ENCODE measurements at places on chromosomes 7 and 10.
A peak's percentile ranks its signal among the peaks of the same experiment; 100 is the strongest.

DNA sequence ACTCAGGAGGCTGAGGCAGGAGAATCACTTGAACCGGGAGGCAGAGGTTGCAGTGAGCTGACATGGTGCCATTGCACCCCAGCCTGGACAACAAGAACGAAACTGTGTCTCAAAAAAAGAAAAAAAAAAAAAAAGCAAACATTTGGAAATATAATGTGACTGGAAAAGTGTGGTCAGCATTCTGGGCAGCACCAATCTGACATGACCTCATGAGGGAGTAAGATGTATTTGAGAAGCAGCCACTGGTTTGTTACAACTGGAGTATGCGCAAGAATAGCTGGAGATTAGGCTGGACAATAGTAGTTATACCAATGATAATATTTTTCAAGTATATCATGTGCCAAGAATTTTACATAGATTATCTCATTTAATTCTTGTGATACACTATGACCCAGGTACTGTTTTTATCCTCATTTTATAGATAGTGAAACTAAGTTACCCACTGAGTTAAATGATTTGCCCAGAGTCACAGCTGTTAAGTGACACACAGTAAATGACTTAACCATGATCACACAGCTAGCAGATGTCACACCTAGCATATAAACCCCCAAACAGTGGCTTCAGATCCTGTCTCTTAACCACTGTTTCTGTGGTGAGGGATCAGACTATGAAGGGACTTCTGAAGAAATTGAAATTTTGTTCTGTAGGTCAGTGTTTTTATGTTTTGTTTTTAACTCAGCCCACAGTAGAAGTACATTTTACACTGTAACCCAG lies 11.1 kb downstream of the MCU start:
- no peaks in the 10 kb centered on the region for H3K27me3 ChIP-seq
- H3K36me3 ChIP-seq, result no peaks in the 10 kb centered on the region
- peak overlapping the region; percentile 76 for H3K27ac ChIP-seq
- no peak overlapping the region for H3K4me3 ChIP-seq
- no peak for DNase-seq
- no peaks in the 10 kb centered on the region for H3K4me1 ChIP-seq

DNA sequence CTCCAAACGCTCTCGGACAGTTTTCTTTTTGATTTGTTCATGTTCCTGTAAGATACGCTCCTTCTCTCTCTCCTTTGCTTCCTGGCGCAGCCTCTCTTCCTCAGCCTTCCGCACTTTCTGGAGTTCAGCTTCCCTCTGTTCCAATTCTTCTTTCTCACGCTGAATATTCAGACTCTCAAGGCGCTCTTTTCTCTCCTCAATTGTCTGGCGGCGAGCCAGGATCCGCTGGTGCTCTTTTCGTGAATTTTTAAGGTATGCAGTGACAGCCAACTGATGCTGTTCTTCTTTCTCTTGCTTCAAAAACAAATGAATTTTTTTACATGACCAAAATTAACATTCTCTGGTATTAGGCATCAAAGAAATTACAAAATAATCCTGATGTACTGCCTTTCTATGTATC lies 22.6 kb downstream of the EIF3A start:
- H3K4me3 ChIP-seq, result no peak overlapping the region
- DNase-seq, result no peak
- H3K36me3 ChIP-seq, result peaks cover 92% of the 10 kb centered on the region
- H3K27me3 ChIP-seq, result no peaks in the 10 kb centered on the region
- H3K4me1 ChIP-seq, result no peaks in the 10 kb centered on the region
- no peak overlapping the region for H3K27ac ChIP-seq

GRCh38 chr7:87445897-87446296 lies 29.6 kb downstream of the ABCB4 start:
- no peak for DNase-seq
- H3K4me1 ChIP-seq, result peaks cover 4% of the 10 kb centered on the region
- H3K27ac ChIP-seq, result no peak overlapping the region
- no peaks in the 10 kb centered on the region for H3K27me3 ChIP-seq

DNA sequence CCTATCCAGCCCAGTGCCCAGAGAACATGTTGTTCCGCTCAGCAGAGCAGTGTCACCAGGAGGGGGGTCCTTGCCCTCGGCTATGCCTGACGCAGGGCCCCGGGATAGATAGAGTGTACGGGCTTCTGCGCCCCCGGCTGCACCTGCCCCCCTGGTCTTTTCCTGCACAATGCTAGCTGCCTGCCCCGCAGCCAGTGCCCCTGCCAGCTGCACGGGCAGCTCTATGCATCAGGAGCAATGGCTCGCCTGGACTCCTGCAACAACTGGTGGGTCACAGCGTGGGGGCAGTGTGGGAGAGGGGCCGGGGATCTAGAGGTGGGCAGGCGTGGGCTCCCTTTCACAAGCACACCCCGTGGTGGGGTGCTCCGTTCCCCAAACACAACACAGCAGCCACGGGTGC lies 31.4 kb upstream of the ZNF862 start:
- H3K27ac ChIP-seq, result no peak overlapping the region
- H3K36me3 ChIP-seq, result no peaks in the 10 kb centered on the region
- no peak for DNase-seq
- no peak overlapping the region for H3K4me3 ChIP-seq
- no peaks in the 10 kb centered on the region for H3K27me3 ChIP-seq

DNA sequence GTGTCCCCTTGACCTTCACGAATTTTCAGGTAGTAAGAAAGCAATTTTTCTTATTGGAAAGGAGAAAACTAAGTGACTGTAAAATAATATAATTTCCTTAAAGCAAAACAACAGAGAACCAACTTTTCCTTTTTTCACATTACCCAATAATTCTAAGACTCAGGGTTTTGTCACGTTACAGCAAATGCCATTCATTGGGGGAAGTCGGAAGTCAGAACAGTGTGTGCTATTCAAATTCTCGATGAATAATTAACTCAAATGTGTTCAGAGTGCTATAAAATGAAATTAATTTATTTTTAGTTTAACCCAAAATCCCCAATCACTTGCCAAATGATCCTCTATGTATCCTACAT lies 40.0 kb downstream of the DIP2C start:
- no peak overlapping the region for H3K27ac ChIP-seq
- H3K4me3 ChIP-seq, result no peak overlapping the region
- no peaks in the 10 kb centered on the region for H3K27me3 ChIP-seq

- no peak overlapping the region for H3K27ac ChIP-seq
- DNase-seq, result no peak
- peaks cover 21% of the 10 kb centered on the region for H3K4me1 ChIP-seq
Measured at GRCh38 chr7:134767520-134768168, 11.8 kb upstream of the CALD1 start.

GRCh38 chr7:154794147-154794780 lies 208.7 kb downstream of the PAXIP1 start:
- peaks cover 15% of the 10 kb centered on the region for H3K27me3 ChIP-seq
- H3K27ac ChIP-seq, result no peak overlapping the region
- DNase-seq, result no peak
- no peak overlapping the region for H3K4me3 ChIP-seq
- H3K4me1 ChIP-seq, result no peaks in the 10 kb centered on the region

- H3K27ac ChIP-seq, result no peak overlapping the region
- H3K36me3 ChIP-seq, result no peaks in the 10 kb centered on the region
- no peak overlapping the region for H3K4me3 ChIP-seq
Measured at GRCh38 chr10:7529638-7530037, 118.8 kb upstream of the SFMBT2 start.

GRCh38 chr10:28291881-28292297 lies 11.0 kb downstream of the MPP7 start:
- no peaks in the 10 kb centered on the region for H3K36me3 ChIP-seq
- H3K27me3 ChIP-seq, result no peaks in the 10 kb centered on the region
- no peak for DNase-seq
- no peak overlapping the region for H3K4me3 ChIP-seq
- peaks cover 40% of the 10 kb centered on the region for H3K4me1 ChIP-seq
- no peak overlapping the region for H3K27ac ChIP-seq

GRCh38 chr10:114151486-114151885 lies 22.5 kb downstream of the CCDC186 start:
- H3K36me3 ChIP-seq, result peaks cover 21% of the 10 kb centered on the region
- H3K4me3 ChIP-seq, result no peak overlapping the region
- no peak for DNase-seq
- H3K27ac ChIP-seq, result no peak overlapping the region
- H3K27me3 ChIP-seq, result no peaks in the 10 kb centered on the region

DNA sequence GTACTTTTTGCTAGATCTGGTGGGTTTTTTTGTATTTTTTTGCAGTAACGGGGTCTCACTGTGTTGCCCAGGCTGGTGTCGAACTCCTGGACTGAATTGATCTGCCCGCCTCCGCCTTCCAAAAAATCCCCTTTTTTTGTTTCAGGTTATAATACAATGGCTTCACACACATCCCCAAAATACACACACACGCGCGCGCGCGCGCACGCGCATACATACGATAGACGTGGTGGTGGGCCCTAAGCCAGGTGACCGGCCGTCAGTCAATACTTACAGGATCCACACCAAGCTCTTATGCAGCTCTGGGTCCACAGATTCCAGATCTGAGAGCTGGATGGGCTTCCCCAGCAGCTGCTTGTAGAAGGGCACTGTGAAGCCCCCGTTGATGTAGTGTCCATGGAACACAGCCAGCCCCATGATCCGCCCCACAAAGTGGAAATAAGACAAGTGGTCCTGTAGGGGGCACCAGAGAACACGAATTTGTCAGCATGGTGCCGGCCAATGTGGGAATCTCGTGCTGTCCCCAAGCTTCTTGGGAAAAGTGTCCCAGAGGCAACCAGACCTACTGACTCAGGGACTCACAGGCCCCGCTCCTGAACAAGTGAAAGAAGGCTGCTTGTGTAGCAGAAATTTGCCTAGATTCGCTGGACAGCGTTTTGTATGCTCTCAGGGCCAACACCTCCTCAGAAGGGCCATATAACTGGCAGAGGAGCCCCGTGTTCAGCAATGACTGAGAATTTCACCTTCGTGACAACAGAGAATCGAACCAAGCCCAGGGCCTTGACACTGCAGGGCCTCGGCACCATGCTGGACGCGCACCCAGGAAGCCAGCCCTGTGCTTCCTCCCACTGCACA lies 103.6 kb downstream of the SMURF1 start:
- H3K4me1 ChIP-seq, result 0 out of 2 replicates have a peak, but pooled peaks cover 3% of the 10 kb centered on the region
- peaks cover 77% of the 10 kb centered on the region for H3K36me3 ChIP-seq
- no peak overlapping the region for H3K4me3 ChIP-seq
- H3K27ac ChIP-seq, result peak overlapping the region; percentile 78
- H3K27me3 ChIP-seq, result no peaks in the 10 kb centered on the region

DNA sequence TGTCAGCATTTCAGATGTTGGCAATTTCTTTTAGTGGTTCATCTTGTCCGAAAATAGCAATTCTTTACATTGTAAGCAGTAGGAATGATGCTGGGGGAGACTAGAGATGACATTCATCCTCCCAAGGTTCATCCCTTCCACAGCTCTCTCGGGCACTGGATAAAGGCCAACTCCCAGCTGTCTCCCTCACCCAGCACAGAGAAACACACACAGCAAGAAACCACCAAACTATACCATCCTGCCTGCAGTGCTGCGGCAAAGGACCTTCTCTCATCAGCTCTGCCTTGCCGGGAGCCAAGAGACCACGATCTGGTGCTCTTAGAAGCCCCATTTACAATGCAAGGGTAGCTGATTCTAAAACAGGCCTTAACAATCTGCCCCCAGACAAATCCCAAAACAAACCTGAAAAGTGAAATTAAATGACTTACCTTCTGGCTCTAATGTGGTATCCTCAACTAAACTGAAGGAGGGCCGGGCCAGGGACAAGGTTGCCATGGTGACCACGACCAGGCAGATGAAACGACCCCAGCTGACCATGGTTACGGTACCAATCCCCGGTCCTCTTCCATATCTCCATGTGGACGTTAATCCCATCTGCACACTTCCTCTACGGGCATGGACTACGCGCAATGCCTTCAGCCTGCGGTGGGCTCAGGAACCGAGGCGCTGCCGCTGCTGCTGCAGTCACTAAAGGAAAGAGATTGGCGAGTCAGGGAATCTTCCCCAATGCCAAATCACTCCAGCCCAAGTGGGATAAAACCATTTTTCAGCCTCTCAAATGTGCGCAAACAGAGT lies 4.8 kb downstream of the FGFR2 start:
- DNase-seq, result no peak
- peaks cover 72% of the 10 kb centered on the region for H3K4me1 ChIP-seq
- peak overlapping the region; percentile 99 for H3K4me3 ChIP-seq
- peaks cover 45% of the 10 kb centered on the region for H3K36me3 ChIP-seq
- H3K27ac ChIP-seq, result peak overlapping the region; percentile 22
- H3K27me3 ChIP-seq, result no peaks in the 10 kb centered on the region

GRCh38 chr7:74115326-74115725 lies 31.7 kb downstream of the LIMK1 start:
- H3K27ac ChIP-seq, result no peak overlapping the region
- peaks cover 34% of the 10 kb centered on the region for H3K36me3 ChIP-seq
- H3K4me3 ChIP-seq, result no peak overlapping the region

DNA sequence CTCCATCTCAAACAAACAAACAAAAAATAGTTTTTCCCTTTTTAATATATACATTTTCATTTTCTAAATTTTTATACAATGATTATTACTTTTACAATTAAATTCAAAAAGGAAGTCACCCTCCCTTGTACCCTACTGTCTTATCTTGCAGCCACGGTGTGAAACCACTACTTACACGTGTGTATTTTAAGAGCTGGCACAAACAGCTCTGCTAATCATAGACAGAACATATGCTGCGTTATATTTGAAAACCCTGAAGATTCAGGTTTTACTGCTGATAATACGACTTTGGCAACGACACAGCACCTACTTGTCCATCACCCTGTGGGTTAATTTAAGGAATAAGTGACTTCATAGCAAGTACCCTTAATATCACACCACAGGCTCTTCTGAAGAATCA lies 991 bp downstream of the ANKRD61 start:
- H3K4me1 ChIP-seq, result no peaks in the 10 kb centered on the region
- no peak overlapping the region for H3K27ac ChIP-seq
- no peaks in the 10 kb centered on the region for H3K27me3 ChIP-seq
- peaks cover 63% of the 10 kb centered on the region for H3K36me3 ChIP-seq

- H3K27me3 ChIP-seq, result no peaks in the 10 kb centered on the region
- peaks cover 5% of the 10 kb centered on the region for H3K4me1 ChIP-seq
- no peak for DNase-seq
- no peak overlapping the region for H3K27ac ChIP-seq
- no peaks in the 10 kb centered on the region for H3K36me3 ChIP-seq
- no peak overlapping the region for H3K4me3 ChIP-seq
Measured at GRCh38 chr10:99562631-99563030, 29.9 kb downstream of the NKX2-3 start.

GRCh38 chr10:113590581-113590980 lies 37.7 kb downstream of the HABP2 start:
- DNase-seq, result no peak
- H3K36me3 ChIP-seq, result no peaks in the 10 kb centered on the region
- peaks cover 2% of the 10 kb centered on the region for H3K27me3 ChIP-seq

DNA sequence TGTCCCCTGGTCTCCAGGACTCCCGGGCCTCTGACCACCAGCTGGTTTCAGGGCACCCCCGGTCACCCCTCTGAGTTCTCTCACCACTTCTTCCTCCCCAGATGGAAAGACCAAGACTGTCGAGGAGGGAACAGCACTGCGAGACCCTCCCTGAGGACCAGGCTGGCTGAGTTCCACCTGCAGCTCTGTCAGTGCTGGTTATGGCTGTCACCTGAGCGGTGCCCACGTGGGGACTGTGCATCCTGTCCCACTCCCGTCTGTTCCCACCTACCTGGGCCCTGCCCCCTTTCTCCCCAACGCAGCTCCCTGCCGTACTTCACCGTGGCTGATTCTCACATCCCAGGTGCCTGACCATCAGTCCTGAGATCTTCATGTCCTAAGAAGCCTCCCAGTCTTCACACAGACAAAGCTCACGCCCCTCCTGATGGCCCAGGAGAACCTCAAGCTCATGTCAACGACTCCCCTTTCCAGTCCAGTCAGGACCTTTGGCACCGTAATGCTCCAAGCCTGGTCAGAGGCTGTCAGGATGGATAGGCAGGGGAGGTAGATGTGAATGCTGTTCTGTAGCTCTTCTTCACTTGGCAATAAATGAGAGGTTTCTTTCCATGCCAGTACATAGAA lies 159.7 kb downstream of the USP6NL start:
- no peak for DNase-seq
- no peak overlapping the region for H3K4me3 ChIP-seq
- H3K27ac ChIP-seq, result peak overlapping the region; percentile 27
- no peaks in the 10 kb centered on the region for H3K27me3 ChIP-seq
- H3K4me1 ChIP-seq, result peaks cover 24% of the 10 kb centered on the region
- H3K36me3 ChIP-seq, result no peaks in the 10 kb centered on the region
